ENCODE measurements at places on chromosomes 2 and 18.

- no peak for ATAC-seq
These were observed 106.6 kb downstream of the MAP4K4 start for GRCh38 chr2:101803945-101804696.

DNA sequence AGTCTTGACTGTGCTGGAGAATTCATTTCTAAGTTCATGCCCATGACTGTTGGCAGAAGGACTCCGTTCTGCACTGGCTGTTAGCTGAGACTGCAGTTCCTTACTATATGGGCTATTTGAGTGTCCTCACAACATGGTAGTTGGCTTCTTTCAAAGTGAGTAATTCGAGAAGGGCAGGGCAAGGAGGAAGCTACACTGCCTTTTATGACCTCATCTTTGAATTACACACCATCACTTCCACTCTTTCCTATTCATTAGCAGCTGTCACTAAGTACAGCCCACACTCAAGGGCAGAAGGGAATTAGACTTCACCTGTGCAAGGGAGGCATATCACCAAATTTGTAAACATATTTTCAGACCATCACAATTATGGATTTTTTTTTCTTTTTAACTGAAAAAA lies 55.9 kb upstream of the EPAS1 start:
- no peak for ATAC-seq

- no peak for ATAC-seq
These were observed 75.4 kb upstream of the CHRNA1 start for GRCh38 chr2:174839662-174840061.

DNA sequence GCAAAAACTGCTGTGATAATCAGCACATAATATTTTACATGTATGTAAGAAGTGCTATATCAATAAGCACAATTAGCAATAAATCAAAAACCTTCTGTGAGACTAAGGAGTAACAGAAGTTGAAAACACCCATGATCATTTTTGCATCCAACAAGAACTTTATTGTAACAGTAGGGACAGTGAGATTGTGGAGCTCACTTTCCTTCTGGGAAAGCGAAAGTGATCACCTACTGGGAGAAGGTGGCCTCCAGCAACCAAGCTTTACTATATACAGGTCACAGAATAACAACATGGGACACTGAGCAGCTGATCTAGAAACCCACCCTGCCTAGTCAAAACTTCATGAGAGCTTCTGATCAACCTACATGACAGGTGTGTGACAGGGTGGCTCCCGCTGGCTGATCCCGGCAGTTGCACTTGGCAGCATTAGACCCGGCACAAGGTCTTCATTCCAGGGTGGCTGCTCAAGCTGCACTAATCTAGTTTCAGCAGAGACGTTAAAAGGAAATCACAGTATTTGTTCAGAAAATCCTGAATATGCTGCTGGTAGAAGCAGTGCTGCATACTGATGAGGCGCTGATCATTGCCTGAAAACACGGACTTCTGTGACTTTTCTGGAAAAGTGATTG lies 63.5 kb upstream of the ARL5A start:
- no peak for ATAC-seq

DNA sequence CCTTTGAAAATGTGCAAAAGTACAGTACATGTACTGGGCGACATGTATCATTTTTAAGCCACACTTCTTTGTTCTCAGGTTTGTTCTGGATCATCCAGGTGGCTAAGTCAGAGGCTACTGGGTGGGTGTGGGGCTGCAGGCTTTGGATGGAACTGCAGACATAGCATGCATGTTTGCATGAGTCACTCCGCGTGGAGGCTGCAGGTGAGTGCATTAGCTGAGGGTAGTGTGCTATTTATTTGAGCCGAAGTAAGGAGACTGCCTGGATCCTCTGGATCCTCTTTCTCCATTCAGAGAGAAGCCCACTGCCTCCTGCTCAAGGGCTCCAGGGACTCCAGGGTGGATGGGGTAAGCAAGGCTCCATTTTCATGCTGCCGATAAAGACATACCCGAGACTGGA lies 9.4 kb upstream of the NEURL3 start:
- no peak for ATAC-seq

GRCh38 chr18:52060607-52061304 lies 279.2 kb upstream of the DCC start:
- ATAC-seq, result no peak

All from activated CD4-positive, CD25-positive, alpha-beta regulatory T cell treated with anti-CD3 and anti-CD28 coated beads, Interleukin-2, amount 50 U/mL, for 24 hours (primary cell).